ENCODE measurements at places on chromosomes 2 and 18. TPM values are rescaled to one million over a fixed set of nuclear protein-coding genes. Genes with fewer than 3 reads are reported as not detected.

Gene ALPP
- total RNA-seq = not detected

Gene CDKL4
- total RNA-seq = 3.6 TPM

Gene SAG
- total RNA-seq = not detected

Gene FSIP2
- under 0.01 TPM for total RNA-seq

Gene LRPPRC
- 127 TPM for total RNA-seq

Gene IL1F10
- not detected for total RNA-seq

Gene KCNG2
- total RNA-seq = not detected

Data from melanocyte of skin (primary cell).